ENCODE measurements at places on chromosomes 2 and 18. TPM values are rescaled to one million over a fixed set of nuclear protein-coding genes. Genes with fewer than 3 reads are reported as not detected.

DNA sequence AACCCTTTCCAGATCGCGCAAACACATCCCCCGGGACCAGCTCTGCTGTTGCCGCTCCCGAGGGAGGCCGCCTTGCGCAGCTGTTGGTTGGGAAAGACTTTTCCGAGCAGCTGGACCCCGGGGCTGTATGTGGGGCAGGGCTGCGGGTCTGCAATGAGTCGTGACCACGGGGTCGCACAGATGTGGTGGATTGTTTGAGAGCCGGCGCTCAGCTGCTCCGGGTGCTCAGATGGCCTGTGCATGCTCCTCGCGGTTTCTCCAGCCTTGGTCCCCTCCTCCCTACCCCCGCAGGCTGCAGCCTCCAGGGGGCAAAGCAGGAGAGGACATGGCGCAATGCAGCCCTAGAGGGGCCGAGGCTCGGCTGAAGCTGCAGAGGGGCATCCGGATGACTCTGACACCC lies 105.2 kb upstream of the OTOS start:
- DNase-seq = peak; percentile 57

- no peak for DNase-seq
Observed at GRCh38 chr2:85802354-85803103, 48.7 kb downstream of the ATOH8 start.

The PSMA8 gene
- 0.15 TPM for total RNA-seq

GRCh38 chr18:40413160-40413559 lies 1541.9 kb upstream of the PIK3C3 start:
- peak; percentile 58 for DNase-seq

DNA sequence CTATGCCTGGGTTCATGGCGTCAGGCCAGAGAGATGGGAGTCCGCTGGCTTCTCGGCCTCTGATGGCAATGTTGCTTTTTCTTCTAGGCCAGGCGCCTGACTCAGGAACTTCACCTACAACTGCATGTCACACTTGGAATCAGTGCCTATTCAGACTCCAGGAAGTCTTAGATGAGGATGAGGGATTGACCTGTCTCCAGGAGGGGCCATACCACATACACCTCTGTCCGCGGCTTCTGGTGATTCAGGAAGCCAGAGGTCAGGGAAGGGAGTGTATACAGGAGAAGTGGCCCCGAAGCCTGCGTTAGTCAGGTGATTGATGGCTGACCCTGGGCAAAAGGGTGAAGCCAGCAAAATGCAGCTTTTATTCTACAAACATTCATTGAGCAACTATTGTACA lies 109.1 kb upstream of the RMDN2 start:
- DNase-seq = no peak

- DNase-seq = no peak
Observed at GRCh38 chr2:199100326-199101110, 357.2 kb downstream of the SATB2 start.

The FSIP2 gene
- 0.73 TPM for total RNA-seq

The RNPEPL1 gene
- total RNA-seq = 99.2 TPM

DNA sequence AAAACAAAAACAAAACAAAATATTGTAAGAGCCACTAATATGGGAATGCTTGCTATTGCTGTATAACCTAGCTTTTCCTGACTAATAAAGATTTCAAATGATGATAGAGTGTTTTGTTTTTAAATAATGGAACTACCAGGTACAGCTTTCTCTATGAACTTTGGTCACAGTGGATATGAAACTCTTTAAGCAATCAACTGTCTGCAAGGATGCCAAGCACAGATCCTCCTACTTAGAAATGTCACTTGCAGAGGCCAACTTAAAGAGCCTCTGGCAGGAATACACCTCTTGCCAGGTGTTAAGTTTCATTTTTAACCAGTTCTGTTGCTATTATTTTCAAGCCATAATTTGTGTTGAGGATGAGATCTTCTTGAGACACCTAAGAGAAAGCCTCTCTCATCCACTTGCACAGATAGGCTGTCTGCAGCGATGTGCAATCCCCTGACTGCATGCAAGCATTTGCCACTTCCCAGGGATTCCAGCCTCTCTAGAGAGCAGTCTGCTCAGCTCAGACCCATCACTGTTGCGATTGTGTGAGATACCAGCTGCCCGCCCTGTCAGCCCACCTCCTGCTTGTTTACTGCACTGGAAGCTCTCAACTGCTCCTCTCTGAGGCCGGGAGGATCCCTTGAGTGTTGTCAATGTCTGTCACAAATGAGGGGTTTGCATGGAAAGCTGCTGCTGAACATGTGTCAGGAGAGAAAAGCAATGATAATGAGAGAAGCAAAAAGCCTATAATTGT lies 86.1 kb upstream of the SCG2 start:
- no peak for DNase-seq

GRCh38 chr18:36476433-36476832 lies 178.9 kb downstream of the FHOD3 start:
- no peak for DNase-seq

The SLC66A3 gene
- total RNA-seq = 22.2 TPM

DNA sequence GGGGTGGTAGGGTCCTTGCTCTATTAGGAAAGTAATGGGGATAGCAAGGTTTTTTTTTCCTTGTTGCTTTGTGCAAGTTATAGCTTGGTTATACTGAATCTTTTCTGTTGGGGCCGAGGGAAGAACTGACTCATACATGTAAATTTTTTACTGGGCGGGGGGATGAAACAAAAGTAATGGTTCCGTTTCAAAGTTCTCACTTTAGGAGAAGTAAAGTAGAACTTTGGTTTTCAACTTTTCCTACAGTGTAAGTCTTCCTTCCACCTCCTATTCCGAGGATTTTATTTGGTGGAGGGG lies 1.1 kb downstream of the AFTPH start:
- DNase-seq = no peak

DNA sequence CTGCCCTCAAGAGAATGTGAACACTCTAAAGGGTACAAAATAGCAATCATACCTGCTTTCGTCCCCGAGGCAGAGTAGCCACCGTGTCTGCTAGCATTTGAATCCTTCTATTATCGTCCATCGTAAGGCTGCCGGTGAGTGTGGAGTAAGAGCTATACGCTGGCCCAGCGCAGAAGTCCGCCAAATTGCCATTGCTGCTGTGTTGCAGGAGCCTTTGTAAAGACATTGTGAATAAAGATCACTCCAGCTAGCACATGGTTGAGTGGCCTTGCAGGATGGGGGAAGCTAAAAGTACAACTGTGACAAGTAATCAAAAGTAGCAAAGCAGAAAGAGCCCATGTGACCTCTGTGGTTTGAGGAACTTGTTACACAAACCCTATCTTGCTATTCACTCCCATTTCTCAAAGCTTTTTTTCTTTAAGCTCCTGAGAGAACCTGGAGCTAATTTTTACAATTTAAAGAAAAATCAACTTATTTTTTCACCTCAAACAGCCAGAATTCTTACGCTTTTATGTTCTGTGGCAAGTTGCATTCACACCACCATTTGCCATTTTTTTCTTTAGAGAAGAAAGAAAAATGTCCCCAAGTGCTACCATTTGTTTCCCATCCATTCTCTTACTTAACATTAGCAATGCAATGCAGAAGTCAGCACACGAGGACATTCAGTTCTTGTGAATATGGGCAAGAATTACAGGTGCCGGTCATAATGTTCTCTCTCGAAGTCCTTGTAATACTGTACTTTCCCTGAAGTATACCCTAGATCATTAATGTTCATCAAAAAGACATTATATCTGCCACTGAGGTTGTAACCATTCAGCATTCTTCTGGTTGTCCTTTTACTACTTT lies at the start of gene CYTIP:
CYTIP (minus strand) TSS at position 295 of the 846 bp plus-strand sequence; CDS start at position 226, 69 bp downstream.
- DNase-seq = no peak

DNA sequence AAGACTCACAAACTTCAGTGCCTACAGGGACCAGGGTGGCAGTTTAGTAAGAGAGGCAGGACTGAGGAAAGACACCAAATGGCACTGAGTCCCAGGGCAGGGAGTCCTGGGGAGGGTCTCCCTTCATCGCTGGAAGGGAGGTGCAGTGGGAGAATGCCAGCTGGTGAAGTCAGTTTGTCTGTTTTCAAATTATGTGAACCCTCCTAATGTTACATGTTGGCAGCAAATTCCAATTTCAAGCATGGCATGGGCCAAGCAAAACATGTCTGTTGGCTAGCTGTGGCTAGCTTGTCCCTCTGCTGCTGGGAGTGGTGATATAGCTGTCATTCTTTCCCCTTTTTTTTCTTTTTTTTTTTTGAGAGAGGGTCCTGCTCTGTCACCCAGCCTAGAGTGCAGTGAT lies 55.9 kb upstream of the HAAO start:
- DNase-seq = no peak

The POTEJ gene
- not detected for total RNA-seq

The SERPINB11 gene
- not detected for total RNA-seq

DNA sequence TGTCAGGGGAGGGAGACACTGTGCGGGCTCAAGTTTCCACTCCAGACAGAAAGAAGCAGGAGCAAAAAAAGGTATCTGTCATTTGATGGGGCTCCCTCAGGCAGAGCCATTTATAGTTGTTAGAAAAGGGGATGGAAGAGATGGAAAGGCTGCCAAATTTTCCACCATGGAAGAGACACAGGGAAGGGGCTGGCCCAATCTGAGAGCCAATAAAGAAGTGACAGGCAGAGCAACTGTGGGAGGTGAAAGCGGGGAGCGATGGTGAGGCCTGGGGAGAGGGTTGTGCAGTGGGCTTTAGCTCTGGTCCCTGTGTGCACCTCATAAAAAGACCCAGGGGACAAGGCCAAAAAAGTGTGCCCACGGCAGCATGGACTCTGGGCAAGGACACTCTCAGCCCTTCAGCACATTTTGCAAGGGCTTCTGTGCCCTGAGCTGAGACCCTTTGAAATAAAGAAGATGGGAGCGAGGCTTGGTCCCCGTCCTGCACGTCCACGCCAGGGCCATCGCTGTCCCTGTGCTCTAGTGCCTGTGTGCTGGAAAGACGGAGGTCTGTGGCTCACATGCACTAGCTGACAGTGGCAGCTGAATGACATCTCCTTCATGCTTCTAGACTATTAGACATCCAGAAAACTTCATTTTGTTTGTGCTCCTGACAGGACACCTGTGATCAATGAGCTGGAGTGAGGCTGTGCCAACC lies 456.7 kb upstream of the HS6ST1 start:
- DNase-seq = no peak

- DNase-seq = no peak
Observed at GRCh38 chr2:146271131-146271831, 1573.5 kb upstream of the ACVR2A start.

- DNase-seq = no peak
Observed at GRCh38 chr2:88469202-88470114, 17.0 kb upstream of the FOXI3 start.

GRCh38 chr2:220669324-220669723 lies 902.8 kb downstream of the EPHA4 start:
- no peak for DNase-seq

DNA sequence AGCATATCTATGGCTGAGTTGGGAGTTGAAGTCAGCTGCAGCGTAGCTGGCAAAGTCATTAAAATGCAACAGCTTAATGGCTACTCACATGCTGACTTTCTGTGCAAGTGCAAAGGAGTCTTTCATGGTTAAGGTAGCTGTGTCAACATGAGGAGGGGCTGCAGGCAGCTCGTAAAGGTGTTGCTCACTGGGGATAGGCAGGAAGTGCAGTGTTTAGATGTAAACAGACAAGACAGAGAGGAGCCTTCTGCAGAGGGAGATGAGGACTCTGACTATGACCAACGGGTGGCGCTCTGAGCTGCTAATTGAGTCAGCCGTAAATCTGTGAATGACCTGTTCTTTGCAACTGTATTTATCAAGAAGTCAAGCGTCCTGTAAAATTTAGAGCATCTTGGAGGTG lies 22.3 kb upstream of the CAVIN2 start:
- no peak for DNase-seq

The POU3F3 gene
- not detected for total RNA-seq

The TUBA4A gene
- total RNA-seq = 84.0 TPM

- peak; percentile 94 for DNase-seq
Observed at GRCh38 chr2:210476194-210477128, at the start of gene LANCL1. Gene LANCL1, minus strand, starts transcription at chr2:210476759. Its CDS starts 363 bp downstream, at chr2:210476396.

The RAB17 gene
- 35.5 TPM for total RNA-seq

- DNase-seq = no peak
Observed at GRCh38 chr2:172574965-172575364, 19.1 kb downstream of the PDK1 start.

The NEU2 gene
- not detected for total RNA-seq

The CD226 gene
- 4.6 TPM for total RNA-seq

The IRS1 gene
- 13.3 TPM for total RNA-seq

The CFAP221 gene
- 20.8 TPM for total RNA-seq

Measured in left lung (tissue), 14 donors.